Karpas-422 (cell line): ENCODE measurements at places on chromosomes 5 and 9. TPM values are rescaled to one million over a fixed set of nuclear protein-coding genes. Genes with fewer than 3 reads are reported as not detected.

The C9orf153 gene
- 2.9 TPM in 1 of 2 replicates, not detected in the other for total RNA-seq

The NR6A1 gene
- 3.1 and 3.2 TPM in 2 replicates for total RNA-seq

The PCDHB5 gene
- total RNA-seq = not detected in 2 replicates

The SPAAR gene
- not detected in 2 replicates for total RNA-seq

The OMD gene
- total RNA-seq = not detected in 2 replicates

The TLE1 gene
- total RNA-seq = not detected in 2 replicates

The PRSS3 gene
- 0.40 TPM in 1 of 2 replicates, not detected in the other for total RNA-seq

The BTNL3 gene
- total RNA-seq = not detected in 2 replicates

DNA sequence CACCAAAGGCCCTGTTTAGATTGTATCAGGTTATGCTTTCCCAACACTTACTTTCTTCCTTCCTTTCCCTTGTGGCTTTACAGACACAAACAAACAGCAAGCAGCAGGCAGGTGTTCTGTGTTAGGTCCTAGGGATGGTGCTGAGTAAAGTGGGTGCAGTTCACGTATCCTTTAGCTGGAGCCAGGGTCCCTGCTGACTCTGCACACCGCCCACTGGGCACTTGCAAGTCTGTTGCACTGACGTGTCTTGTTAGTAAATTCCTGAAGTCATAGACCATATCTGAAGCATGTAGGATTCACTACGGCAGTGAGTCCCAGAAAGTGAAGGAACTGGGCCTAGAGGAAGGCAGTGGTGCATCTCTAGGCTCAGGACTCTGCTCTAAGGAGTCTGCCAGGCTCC, 96.5 kb downstream of the DAPK1 start:
- H3K36me3 ChIP-seq = no peaks in the 10 kb centered on the region
- no peak for DNase-seq
- H3K27ac ChIP-seq = no peak overlapping the region
- no peak overlapping the region for H3K4me3 ChIP-seq
- H3K4me1 ChIP-seq = no peaks in the 10 kb centered on the region
- H3K27me3 ChIP-seq = no peaks in the 10 kb centered on the region

DNA sequence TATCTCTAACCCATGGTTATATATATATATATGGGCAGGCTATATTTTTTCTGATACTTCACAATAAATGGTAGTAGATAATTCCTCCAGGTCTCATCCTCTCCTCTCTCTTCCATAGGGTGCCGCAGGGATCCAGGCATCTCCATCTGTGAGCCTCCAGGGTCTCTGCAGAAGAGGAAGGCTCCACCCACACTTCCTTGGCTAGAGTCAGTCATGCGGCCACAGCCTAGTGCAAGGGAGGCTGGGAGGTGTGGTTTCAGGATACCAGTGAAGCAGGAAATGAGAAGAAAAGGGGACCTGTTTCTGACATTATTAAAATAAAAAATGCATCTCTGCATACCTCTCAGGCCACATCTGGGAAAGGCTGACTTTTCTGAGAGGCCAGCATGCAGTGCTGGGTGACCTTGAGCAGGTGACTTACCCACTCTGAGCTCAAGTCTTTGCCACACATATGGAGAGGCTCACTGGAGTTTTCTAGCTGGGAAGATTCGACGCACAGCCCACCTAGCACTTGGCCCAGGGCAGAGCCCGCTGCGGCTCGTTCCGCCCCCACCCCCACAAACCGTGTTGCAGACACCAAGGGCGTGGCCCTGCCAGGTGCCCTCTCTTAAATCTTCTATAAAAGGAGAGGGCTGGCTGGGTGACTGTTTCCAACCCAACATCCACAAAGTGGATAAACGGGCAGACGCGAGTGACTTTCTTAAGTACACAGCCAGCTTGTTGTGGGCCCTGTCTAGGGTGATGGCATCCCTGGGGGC, 47.9 kb downstream of the OLFM1 start:
- no peaks in the 10 kb centered on the region for H3K36me3 ChIP-seq
- no peak overlapping the region for H3K27ac ChIP-seq
- H3K4me3 ChIP-seq = no peak overlapping the region
- DNase-seq = no peak
- no peaks in the 10 kb centered on the region for H3K27me3 ChIP-seq
- H3K4me1 ChIP-seq = no peaks in the 10 kb centered on the region

GRCh38 chr5:136190091-136190720, 2.8 kb downstream of the SMIM32 start:
- peaks cover 6% of the 10 kb centered on the region; the same call in 1 of the 2 replicates for H3K36me3 ChIP-seq
- H3K27ac ChIP-seq = no peak overlapping the region
- no peak overlapping the region for H3K4me3 ChIP-seq
- no peak for DNase-seq
- no peaks in the 10 kb centered on the region for H3K27me3 ChIP-seq

DNA sequence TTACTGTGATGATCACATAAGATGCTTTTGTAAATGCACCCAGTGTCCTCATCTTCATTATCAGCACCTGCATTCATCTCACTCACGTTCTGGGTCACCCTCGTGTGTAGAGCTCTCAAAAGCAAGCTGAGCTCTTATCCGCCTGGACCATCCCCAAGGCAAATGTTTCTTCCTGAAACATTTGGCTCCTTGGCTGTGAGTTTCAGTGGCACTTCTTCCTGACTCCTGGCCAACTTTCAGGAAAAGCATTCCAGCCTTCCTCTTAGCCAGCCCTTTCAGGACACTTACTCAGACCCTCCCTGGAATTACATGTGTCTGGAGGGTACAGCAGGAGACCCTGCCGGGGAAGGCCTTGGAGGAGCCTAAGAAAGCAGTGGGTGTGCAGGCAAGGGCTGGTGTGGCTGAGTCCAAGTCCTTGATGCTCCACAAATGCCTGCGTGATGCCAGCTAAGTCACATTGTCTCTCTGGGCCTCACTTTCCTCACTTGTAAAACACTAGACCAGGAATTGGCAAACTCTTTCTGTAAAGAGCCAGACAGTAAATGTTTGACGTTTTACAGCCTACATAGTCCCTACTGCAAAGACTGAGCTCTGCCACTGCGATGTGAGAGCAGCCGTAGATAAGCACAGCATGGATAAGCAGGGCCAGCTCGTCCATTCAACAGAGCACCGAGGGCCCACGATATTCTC, 72.1 kb downstream of the PDE6A start:
- H3K4me1 ChIP-seq = no peaks in the 10 kb centered on the region
- H3K27me3 ChIP-seq = no peaks in the 10 kb centered on the region
- DNase-seq = no peak
- H3K27ac ChIP-seq = no peak overlapping the region

GRCh38 chr9:98906273-98907040, 37.2 kb upstream of the COL15A1 start:
- no peaks in the 10 kb centered on the region for H3K27me3 ChIP-seq
- peaks cover 11% of the 10 kb centered on the region for H3K4me1 ChIP-seq
- DNase-seq = no peak

GRCh38 chr9:22617156-22617555, 170.5 kb downstream of the DMRTA1 start:
- H3K4me3 ChIP-seq = no peak overlapping the region
- no peaks in the 10 kb centered on the region for H3K36me3 ChIP-seq
- H3K27ac ChIP-seq = no peak overlapping the region
- DNase-seq = no peak
- H3K27me3 ChIP-seq = no peaks in the 10 kb centered on the region
- H3K4me1 ChIP-seq = no peaks in the 10 kb centered on the region

GRCh38 chr9:129031514-129031913, 3.4 kb upstream of the SH3GLB2 start:
- DNase-seq = no peak
- H3K36me3 ChIP-seq = no peaks in the 10 kb centered on the region

GRCh38 chr5:116361171-116361967, 213.3 kb downstream of the SEMA6A start:
- no peaks in the 10 kb centered on the region for H3K27me3 ChIP-seq
- peaks cover 24% of the 10 kb centered on the region for H3K4me1 ChIP-seq
- H3K36me3 ChIP-seq = no peaks in the 10 kb centered on the region
- no peak overlapping the region for H3K27ac ChIP-seq

DNA sequence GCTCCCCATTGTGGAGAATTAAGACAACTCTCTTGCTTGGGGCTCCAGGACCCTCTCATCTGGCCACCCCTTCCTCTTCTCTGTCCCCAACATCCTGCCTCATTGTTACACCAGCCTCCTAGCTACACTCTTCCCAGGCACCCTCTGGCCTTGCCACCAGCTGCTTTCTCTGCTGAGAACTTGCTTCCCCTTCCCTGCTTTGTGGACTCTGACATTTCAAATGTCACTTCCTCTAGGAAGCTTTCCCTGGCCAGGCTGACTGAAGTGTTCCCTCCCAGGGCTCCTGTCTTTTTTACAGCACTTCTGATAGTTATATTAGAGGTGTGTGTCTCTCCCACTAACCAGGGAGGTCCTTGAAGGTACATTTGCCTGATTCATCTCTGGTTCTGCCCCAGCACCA, 194.0 kb upstream of the KLF4 start:
- H3K27me3 ChIP-seq = no peaks in the 10 kb centered on the region
- no peak overlapping the region for H3K4me3 ChIP-seq
- no peaks in the 10 kb centered on the region for H3K4me1 ChIP-seq
- H3K36me3 ChIP-seq = no peaks in the 10 kb centered on the region

DNA sequence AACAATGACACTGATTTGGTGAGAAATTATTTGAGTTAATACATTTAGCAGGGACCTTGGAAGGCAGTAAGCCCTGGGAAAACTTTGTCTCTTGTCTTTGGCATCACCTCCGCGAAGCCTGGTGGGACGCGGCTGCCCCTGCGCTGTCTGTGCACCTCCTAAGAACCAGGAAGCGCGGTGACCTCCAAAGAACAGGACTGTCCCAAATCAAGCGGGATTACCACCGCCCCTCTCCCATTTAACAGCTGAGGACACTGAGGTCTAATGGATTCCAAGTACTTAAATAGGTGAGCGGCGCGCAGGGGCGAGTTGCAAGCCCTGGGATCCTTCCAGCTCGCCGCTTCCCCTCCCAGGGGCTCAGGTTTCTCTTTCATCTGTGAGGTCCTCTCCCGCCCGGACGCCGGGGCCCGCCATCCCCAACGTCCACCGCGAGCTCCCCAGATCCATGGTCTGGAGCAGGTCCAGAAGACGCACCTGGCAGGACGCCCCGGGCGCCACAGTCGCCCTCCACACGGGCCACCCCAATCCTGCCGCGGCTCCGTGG, 432 bp downstream of the STARD4 start:
- no peaks in the 10 kb centered on the region for H3K27me3 ChIP-seq
- H3K4me1 ChIP-seq = peaks cover 37% of the 10 kb centered on the region
- H3K27ac ChIP-seq = peak overlapping the region; percentile 63

GRCh38 chr9:77194423-77194822, 17.1 kb downstream of the VPS13A start:
- no peaks in the 10 kb centered on the region for H3K27me3 ChIP-seq
- H3K36me3 ChIP-seq = peaks cover 6% of the 10 kb centered on the region; the same call in 1 of the 2 replicates
- no peak for DNase-seq

GRCh38 chr9:125423964-125424363, 162.3 kb downstream of the GAPVD1 start:
- no peaks in the 10 kb centered on the region for H3K27me3 ChIP-seq
- DNase-seq = no peak
- no peak overlapping the region for H3K4me3 ChIP-seq

DNA sequence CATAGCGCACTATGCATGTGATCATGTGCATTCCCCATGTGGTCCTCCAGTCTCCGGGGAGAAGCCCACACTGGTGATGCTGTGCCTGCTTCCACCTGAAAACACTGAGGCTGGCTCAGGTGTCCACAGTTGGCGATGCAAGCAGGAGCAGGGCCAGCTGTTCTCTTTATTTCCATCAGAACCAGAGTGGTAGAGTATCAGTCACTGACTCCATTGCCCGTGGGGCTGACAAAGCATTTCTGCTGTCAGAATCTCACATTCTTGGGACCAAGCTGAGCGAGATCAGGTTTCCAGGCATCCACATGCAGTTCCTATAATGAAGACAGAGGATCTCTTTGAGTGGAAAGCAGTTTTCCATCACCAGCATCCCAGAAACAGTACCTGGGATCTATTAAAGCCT, 52.5 kb downstream of the GADD45G start:
- no peaks in the 10 kb centered on the region for H3K4me1 ChIP-seq
- DNase-seq = no peak
- H3K36me3 ChIP-seq = no peaks in the 10 kb centered on the region
- no peak overlapping the region for H3K27ac ChIP-seq

GRCh38 chr9:79660615-79661014, 88.8 kb downstream of the TLE4 start:
- peaks cover 16% of the 10 kb centered on the region; the same call in 1 of the 2 replicates for H3K36me3 ChIP-seq
- DNase-seq = no peak
- no peaks in the 10 kb centered on the region for H3K27me3 ChIP-seq
- no peak overlapping the region for H3K27ac ChIP-seq
- no peaks in the 10 kb centered on the region for H3K4me1 ChIP-seq

GRCh38 chr5:107496466-107496865, 174.3 kb downstream of the EFNA5 start:
- no peaks in the 10 kb centered on the region for H3K36me3 ChIP-seq
- no peaks in the 10 kb centered on the region for H3K4me1 ChIP-seq
- no peak overlapping the region for H3K4me3 ChIP-seq
- no peak overlapping the region for H3K27ac ChIP-seq
- H3K27me3 ChIP-seq = no peaks in the 10 kb centered on the region
- no peak for DNase-seq

DNA sequence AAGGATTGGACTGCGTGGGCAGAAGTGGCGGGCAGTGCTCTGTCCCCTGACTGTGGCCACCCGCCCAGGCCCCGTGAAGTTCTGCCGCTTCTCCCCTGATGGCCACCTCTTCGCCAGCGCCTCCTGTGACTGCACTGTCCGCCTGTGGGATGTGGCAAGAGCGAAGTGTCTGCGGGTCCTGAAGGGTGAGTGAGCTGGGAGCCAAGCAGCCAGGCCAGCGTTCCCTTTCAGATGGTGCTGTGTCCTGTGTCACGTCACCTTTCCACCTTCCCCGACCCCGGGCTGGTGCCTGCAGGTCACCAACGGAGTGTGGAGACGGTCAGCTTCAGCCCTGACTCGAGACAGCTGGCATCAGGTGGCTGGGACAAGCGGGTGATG, 2.3 kb downstream of the WDR38 start:
- H3K4me3 ChIP-seq = no peak overlapping the region
- peaks cover 25% of the 10 kb centered on the region for H3K4me1 ChIP-seq
- H3K36me3 ChIP-seq = peaks cover 25% of the 10 kb centered on the region

DNA sequence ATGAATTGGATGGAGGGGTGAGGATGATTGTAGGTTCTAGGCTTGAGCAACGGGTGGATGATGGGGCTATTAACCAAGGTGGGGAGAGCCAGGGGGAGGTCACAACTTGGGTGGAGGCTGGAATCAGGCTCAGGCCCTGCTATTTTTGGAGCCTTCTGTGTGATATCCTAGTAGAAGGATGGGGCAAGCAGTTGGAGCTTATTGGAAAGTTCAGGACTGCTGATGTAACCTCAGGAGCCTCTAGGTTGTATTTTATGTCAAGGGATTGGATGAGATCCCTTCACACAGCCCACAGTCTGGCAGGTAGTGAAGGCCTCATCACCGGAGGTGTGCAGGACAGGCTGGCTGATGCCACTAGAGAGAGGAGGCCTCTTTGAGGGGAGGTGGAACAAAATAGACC, 11.2 kb upstream of the RPS14 start:
- peak overlapping the region; percentile 90 for H3K27ac ChIP-seq
- no peaks in the 10 kb centered on the region for H3K27me3 ChIP-seq
- no peak for DNase-seq
- peak overlapping the region; percentile 55 for H3K4me3 ChIP-seq
- H3K4me1 ChIP-seq = peaks cover 23% of the 10 kb centered on the region
